ENCODE measurements at places on chromosomes 2 and 18. TPM values are rescaled to one million over a fixed set of nuclear protein-coding genes. Genes with fewer than 3 reads are reported as not detected.

The TCF23 gene
- total RNA-seq = not detected

The GYPC gene
- total RNA-seq = 125 TPM

The SCN2A gene
- total RNA-seq = under 0.01 TPM

The ASB18 gene
- total RNA-seq = not detected

The TUBB8B gene
- not detected for total RNA-seq

The CYTIP gene
- not detected for total RNA-seq

The OBSL1 gene
- 2.8 TPM for total RNA-seq

The CTLA4 gene
- total RNA-seq = 0.30 TPM

The SOX11 gene
- not detected for total RNA-seq

The VIT gene
- not detected for total RNA-seq

The HOXD4 gene
- 3.8 TPM for total RNA-seq

The SLC4A3 gene
- total RNA-seq = not detected

The FN1 gene
- total RNA-seq = 639 TPM

The RBM44 gene
- 0.20 TPM for total RNA-seq

The SMC6 gene
- 21.7 TPM for total RNA-seq

The PARD6G gene
- 1.9 TPM for total RNA-seq

The DLX1 gene
- not detected for total RNA-seq

The NR4A2 gene
- total RNA-seq = 0.54 TPM

The ANKRD53 gene
- total RNA-seq = 0.73 TPM

The SF3B1 gene
- 120 TPM for total RNA-seq

The EMILIN1 gene
- total RNA-seq = 7.2 TPM

The NCKAP1 gene
- 119 TPM for total RNA-seq

The MOGAT1 gene
- not detected for total RNA-seq

The PLEKHH2 gene
- 0.13 TPM for total RNA-seq

The FKBP7 gene
- 10.3 TPM for total RNA-seq

The GATA6 gene
- total RNA-seq = 3.8 TPM

The TRABD2A gene
- total RNA-seq = 0.60 TPM

The SMAD2 gene
- total RNA-seq = 82.0 TPM

The DYSF gene
- total RNA-seq = 212 TPM

The SLC25A12 gene
- 17.1 TPM for total RNA-seq

The QPCT gene
- 15.7 TPM for total RNA-seq

The FAM237A gene
- total RNA-seq = not detected

The COLEC12 gene
- total RNA-seq = 1.7 TPM

The UBXN4 gene
- 40.2 TPM for total RNA-seq

The GTF2A1L gene
- not detected for total RNA-seq

The CASP8 gene
- 21.0 TPM for total RNA-seq

The PRKAG3 gene
- not detected for total RNA-seq

Measured in mammary microvascular endothelial cell (primary cell).